ENCODE measurements at places on chromosomes 16 and 17.
A peak's percentile ranks its signal among the peaks of the same experiment; 100 is the strongest.

GRCh38 chr16:26177438-26177837 lies 485.7 kb downstream of the HS3ST4 start:
- no peak for DNase-seq

DNA sequence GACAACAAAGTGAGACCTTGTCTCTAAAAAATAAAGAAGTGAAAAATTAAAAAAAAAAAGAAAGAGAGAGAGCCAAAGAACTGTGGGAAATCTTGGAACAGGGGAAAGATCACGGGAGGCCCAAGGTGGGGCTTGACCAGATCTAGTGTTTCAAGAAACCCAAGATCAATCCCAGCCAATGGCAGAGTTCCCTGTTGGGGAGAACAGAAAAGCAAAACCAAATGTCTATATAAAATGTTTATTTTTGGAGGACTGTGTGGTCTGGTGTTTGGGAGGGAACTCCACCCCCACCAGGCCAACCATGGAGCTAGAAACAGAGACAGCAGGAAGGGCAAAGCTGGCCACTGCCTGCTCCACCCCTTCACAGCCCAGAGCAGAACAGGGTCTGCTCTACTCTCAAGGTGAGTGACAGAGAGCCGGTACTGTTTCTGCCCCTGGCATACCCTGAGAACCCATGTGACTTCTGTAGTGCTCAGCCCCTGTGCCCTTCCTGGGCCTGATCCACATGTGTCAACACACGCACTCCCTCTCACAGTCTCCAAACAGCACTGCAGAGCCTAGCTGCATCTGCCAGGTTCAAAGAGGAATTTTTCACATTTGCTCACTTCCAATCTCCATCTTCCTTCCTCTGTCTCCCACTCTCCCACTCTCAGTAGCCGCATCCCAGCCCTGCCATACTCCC lies 3.7 kb downstream of the TMEM101 start:
- DNase-seq = no peak

GRCh38 chr17:1753767-1754429 lies 8.0 kb upstream of the SERPINF1 start:
- DNase-seq = no peak

GRCh38 chr17:65058593-65058992 lies 2.1 kb upstream of the GNA13 start:
- no peak for DNase-seq

- no peak for DNase-seq
Observed at GRCh38 chr17:73135766-73136165, 29.0 kb upstream of the SSTR2 start.

GRCh38 chr17:81553018-81553615 lies 964 bp upstream of the FAAP100 start:
- peak; percentile 90 for DNase-seq

- DNase-seq = no peak
Observed at GRCh38 chr17:68507576-68507975, 4.7 kb upstream of the PRKAR1A start.

DNA sequence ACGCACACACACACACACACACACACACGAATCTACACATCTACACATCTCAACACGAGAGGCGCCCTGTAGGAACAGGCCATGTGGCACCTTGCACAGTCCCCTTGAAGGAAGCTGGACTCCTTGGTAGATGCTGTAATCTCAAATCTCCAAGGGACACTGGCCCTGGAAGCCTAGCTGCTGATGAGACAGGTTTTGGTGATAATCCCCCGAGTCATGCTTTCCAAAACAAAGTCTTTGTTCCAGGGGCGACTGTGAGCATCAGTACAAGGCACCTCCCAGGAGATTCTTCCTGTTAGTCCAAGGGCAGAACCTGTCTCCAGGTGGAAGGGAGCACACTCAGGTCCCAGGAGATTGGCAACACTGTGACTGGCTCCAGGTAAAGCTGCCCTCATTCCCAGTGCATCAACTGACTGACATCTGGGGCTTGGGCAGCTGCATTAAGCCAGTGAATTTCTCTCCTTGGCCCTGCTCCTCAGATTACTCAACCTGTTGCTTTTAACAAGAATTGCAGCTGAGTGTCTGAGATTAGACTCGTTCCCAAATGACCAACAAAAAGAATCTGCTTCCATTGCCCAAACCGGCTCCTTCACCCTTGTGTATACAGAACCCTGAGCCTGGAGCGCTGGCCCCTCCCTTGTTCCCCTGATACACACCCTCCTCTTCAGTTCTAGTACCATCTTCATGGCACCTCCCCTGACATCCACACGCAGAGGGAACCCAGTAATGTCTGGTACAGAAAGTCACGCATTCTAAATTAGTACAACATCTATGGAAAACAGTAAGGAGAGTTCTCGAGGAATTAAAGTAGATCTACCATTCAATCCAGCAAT lies 13.9 kb upstream of the TNRC6C start:
- no peak for DNase-seq

DNA sequence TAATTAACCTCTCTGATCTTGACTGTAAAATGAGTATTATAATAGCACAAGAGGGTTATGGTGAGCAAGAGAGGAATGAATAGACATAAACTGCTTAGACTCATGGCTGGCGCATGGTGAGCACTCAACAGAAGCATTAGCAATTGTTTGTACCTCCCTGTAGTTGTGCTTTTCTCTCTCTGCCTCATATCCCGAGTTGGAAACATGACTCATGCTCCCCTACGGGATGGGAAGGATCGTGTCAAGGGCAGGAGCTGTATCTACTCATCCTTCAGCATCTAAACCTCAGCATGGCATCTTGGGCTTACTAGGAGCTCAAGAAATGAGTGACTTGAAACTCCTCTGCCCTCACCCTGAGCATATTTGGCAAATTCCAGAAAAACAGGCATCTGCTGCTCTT lies 299.6 kb downstream of the MAP2K4 start:
- DNase-seq = no peak

GRCh38 chr17:57077000-57077399 lies 8.0 kb upstream of the AKAP1 start:
- DNase-seq = no peak

- no peak for DNase-seq
Observed at GRCh38 chr17:73777131-73777449, 132.8 kb upstream of the SDK2 start.

DNA sequence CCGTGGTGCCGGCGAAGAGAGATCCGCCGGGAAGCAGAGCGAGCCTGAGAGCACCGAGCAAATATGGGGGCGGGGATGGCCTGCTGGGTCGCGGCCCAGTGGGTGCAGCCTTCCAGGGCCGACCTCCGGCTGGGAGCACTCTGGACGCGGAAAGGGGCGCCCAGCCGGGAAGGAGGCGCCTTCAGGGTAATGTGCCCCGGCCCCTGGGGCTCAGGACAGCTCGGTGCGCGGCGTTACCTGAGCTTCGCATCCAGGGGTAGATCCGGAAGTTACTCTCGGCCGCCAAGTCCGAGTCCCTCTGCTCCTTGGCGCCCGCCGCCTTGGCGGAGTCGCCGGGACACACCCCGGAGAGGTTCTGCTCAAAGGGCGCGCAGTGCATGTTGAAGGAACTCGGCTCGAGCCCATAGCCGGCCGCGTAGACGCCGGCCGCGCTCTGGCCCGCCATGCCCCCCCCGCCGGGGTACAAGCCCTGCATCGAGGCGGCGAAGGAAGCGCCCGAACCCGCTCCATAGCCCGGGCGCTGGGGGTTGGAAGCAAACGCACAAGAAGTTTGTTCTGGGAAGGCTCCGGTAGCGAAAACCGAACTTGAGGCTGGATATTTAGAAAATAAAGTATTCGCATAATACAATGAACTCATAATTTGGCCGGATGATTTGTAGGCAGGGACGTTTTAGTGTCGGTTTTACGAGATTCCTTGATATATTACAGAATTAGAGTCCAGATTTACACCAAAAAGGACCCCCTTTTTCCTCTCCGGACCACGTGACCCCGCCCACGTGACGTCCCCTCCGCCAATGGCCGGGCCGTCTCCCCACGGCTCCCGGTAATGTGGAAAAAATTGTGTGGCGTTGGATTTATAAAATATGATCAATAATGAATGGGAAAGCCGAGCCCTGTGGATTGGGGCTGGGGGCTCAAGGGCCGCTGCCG lies at the start of gene HOXB7:
Gene HOXB7 (minus strand): TSS at position 736 of the 930 bp plus-strand sequence. CDS start 99 bp downstream, at position 637.
- DNase-seq = peak; percentile 84

DNA sequence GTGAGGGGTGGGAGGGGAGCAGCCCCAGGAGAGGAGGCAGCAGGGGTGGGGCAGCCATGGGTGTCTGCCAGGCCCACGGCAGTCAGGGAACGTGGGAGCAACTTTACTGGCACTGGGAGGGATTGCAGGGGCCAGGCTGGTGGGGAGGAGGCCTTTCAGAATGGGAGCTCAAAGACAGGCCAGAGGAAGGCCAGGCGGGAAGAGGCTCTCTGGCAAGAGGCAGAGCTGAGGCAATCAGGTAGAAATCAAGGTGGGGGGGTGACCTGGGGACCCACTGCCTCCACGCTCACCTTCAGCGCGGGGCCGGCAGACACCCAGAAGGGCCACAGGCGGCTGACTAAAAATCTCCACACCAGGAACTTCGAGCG lies 11.9 kb upstream of the GSE1 start:
- DNase-seq = no peak

DNA sequence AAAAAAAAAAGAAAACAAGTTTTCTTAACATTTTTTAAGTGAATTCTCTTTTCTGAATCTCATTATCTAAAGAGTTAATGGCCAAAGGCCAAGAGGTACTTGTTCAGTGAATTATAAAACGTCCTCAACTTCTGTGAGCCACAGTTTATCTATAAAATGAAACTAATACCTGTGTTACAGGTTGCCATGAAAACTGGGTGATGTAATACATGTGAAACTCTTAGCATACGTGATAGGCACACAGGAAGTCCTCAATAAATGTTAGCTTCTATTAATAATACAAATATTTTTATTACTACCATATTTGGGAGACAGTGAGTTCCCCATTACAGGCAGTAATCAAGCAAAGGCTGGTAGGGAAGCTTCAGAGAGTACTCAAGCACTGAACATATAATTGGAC lies 13.5 kb upstream of the INPP5K start:
- DNase-seq = no peak

DNA sequence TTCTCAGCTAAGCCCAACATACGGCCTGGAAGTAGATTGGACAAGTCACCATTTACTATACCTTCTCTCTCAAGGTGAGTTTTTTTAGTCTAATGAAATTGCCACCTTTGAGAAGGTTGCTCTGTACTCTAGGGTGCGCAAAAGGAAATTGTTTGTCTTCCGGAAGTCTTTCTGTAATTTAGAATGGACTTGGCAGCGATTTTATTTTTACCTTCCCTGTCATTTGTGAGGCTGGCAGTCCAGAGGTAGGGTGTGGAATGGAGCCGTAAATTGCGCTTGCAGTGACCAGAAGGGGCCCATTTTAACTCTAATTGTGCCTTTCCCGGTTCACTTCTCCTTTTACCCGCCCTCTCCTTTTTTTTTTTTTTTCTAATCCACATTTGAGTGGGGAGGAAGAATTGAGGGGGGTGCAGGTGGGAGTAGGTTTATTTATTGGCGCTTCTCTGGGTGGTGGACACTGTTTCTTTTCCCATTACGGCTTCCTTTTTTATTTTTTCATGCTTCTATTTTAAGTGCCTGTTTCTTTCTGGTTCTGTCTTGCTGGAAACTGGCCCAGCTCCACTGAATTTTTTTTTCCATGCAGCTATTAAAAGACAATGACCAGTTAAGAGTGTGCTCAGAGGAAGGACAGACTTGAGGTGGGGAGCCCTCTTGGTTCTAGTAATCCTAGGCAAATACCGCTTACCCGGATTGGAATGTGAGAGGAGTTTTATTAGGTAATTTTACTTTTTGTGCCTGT lies 89.7 kb upstream of the CLEC18A start:
- DNase-seq = no peak

GRCh38 chr16:56389554-56389953 lies 35.8 kb downstream of the AMFR start:
- DNase-seq = no peak

GRCh38 chr17:6568184-6568758 lies 11.9 kb upstream of the PITPNM3 start:
- DNase-seq = no peak

- DNase-seq = peak; percentile 75
Observed at GRCh38 chr17:16171613-16172012, 43.7 kb downstream of the NCOR1 start.

DNA sequence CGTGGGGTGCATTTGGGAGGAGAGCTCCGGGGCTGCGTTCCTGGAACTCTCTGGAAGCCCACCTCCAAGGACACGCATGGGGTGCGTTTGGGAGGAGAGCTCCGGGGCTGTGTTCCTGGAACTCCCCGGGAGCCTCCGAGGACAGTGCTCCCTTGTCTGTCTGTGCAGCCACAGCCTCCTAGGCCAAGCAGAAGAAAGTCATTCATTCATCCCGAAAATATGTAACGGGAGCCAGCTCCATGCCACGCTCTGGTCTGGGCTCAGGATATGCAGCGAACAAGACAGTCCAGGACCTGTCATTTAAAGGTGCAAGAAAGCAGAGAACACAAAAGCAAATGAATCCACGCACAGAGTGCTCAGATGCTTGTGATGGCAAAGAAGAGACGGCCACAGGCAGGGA lies 7.9 kb downstream of the ENPP7 start:
- DNase-seq = no peak

DNA sequence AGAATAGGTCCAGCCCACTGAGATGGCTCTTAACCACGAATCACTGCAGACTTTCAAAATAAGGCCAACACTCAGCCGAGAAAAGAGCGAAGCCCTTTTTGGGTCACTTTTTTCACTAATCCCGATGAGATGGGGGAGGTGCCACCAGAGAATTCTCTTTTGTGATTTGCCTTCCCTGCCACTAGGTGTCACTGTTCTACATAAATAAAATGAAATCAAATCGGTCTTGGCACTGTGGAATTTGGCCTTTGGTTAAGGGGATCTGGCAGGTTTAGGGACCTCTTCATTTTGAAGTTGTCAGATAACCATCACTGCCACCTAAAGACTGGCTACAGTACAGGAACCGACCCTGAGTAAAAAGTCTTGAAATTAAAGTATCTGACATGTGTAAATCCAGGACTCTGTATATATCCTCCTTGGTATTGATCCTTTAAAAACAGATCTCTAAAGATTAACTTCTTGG lies 147.0 kb downstream of the HS3ST4 start:
- peak; percentile 29 for DNase-seq

DNA sequence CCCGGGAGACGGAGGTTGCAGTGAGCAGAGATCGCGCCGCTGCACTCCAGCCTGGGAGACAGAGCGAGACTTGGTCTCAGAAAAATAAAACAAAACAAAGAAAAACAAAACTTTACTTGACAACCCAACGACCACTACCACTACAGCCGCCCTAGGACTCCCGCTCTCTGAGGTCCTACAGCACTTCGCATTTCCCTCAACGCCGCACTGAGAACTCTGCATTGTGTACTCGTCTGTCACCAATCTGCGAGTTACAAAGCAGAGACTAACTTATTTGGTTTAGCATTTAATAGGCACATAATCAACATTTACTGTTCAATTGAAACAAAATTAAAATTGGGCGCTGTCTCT lies 479 bp upstream of the ZNF207 start:
- no peak for DNase-seq

DNA sequence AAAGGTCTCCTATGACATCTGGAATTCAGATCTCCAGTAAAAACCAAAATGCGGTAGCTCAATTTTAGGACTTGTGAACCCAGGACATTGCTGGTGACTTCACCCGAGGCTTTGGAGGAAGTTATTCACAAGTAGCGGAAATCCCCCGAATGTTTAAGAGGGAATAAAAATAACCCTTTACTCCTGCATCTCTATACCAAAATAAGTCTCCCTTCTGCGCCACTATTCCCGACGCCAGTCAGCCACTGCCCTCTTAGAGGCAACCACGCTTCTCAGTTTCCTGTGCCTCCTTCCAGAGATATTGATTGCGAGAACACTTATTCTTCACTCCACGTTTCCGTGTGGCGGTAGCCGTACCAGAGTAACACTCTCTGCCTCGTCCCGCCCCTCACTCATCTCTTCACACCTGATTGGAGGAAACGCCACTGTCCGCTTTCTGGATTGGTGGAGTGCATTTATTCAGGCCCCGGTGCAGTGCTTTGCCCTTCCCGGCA lies 27.4 kb downstream of the EMP2 start:
- DNase-seq = no peak

- DNase-seq = no peak
Observed at GRCh38 chr16:72590151-72590937, 418.4 kb upstream of the PMFBP1 start.
